Jurkat, Clone E6-1 (cell line): ENCODE measurements at places on chromosomes 2 and 18.
A peak's percentile ranks its signal among the peaks of the same experiment; 100 is the strongest.

DNA sequence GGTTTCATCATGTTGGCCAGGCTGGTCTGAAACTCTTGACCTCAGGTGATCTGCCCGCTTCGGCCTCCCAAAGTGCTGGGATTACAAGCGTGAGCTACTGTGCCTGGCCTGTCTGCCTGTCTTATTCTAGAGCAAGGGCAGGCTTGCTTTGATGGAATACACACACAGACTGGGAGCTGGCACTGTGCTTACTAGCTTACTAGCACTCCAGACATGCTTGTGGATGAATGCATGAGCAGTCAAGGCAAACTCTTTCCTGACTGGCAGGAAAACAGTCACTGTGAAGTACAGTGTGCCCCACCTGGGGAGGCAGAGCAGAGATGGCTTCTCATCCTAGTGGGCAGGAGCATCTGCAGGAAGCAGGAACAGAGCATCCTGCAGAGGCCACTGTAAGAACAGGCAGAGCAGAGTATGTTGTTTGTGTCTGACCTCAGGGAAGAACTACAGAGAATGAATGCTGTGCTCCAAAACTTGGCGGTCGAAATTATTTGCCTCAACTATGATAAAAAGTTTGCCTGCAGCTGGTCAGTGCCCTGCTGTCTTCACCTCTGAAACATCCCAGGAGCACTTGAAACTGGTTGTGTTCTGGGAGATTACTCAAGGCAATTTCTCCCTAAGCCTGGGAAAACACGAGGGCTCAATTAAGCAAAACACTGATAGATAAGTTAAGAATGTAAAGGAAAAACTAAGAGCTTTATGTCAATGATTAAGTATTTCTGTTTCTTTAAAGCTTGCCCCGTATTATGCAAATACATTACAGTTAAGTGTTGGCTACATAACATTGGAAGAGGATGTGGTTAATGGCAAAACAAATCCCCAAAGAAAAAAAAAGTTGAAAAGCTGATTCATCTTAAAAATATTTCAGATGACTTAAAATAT, 102.4 kb downstream of the VAPA start:
- DNase-seq: peak; percentile 28

DNA sequence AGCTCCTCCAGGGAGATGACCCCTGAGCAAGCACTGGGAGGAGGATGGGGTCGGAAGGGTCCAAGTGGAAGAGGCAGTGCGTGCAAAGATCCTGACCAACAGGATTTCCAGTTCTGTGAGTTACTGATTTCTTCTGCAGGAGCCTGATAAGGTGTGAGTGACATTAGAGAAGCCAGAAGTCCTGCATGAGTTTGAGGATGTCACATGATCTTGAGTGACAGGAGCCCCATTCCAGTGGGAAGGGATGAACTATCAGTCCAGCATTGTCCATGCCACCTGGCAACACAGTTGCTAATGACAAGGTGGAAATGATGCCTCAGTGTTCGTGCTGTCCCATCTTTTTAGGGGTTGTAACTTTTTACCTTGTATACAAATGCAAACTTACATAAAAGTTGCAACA, 285.1 kb upstream of the HDAC4 start:
- no peak for DNase-seq

DNA sequence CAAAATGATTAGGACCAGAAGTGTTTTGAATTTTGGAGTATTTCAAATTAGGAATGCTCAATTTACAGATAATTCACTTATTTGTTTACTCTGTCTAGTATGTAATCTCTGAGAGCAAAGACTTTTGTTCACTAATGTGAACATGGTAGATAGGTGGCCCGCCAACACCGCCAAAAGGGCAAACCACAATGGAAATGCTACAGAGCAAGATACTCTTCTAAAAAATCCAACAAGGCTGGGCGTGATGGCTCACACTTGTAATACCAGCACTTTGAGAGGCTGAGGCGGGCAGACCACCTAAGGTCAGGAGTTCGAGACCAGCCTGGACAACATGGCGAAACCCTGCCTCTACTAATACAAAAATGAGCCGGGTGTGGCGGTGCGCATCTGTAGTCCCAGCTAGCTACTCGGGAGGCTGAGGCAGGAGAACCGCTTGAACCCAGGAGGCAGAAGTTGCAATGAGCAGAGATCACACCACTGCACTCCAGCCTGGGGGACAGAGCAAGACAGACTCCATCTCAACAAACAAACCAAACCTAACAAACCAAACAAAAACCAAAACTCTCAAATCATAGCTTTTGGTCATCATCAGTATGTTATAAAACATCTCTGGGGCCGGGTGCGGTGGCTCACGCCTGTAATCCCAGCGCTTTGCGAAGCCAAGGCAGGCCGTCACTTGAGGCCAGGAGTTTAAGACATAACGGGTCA, 2.4 kb downstream of the CCT4 start:
- DNase-seq: no peak

DNA sequence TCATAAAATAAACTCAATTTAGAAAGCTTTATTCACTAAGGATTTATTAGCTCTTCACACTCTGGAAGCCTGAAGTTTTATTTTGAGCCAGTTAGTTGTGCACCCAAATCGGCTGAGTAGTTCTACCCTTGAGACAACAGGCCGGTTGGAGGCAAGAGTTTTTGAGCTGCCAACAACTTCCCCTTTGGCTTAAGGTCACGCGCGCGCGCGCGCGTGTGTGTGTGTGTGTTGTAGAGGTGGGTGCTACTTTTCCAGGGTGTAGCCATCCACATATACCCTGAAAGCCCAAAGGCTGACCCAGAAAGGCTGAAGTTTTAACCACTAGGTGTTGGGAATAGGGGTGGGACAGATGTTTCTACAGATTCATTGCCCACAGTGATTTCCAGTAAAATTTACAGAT, 150.2 kb upstream of the LHCGR start:
- no peak for DNase-seq

DNA sequence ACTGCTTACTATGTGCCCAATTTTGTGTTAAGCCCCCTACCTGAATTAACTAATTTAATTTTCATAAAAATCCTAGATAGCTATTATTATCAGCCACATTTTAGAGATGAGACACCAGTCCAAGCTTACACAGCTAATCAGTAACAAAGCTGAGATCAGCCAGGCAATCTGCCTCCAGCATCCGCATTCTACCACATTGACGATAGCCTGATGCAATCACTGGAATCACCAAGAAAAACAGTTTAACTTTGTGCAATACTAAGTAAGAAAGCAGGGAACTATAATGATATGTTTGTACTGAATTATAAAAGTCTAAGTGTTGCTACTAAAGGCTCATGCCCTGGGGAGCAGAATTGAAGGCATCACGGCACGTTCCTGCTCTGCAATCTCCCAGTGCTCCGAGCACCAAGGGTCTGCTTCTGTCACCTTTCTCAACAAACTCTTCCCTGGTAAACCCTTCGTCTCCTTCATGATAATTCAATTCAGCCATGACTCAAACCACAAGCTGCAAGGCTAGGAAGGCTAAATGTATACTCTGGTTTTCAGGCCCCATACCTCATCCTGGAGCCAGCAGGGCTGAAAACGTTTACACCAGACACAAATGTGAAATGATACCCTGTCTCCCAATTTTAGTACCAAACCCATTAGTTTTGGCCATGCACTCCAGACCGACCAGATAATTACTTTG, 19.4 kb downstream of the KANSL3 start:
- no peak for DNase-seq

DNA sequence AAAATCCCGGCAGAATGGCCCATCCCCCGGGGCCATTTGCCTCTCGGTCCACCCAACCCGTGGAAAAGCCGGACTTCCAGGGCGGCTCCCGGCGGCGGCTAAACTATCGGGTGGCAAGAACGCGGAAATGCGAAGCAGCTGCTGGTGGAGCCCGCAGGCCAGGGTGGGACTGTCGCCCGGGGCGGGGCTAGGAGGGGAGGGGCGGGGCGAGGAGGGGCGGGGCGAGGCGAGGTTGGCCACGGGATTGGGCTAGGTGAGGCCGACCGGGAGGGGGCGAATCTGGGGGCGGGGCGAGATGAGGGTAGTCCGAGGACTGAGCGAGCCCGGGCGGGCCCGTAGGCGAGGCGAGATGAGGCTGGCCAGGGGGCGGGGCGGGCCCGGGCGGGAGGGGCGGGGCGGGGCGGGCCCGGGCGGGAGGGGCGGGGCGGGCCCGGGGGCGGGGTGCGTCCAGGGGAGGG, 315 bp upstream of the SLC66A3 start:
- DNase-seq: peak; percentile 86

GRCh38 chr2:219650426-219651248, 23.2 kb downstream of the SLC4A3 start:
- DNase-seq: no peak

- no peak for DNase-seq
These were observed 114.0 kb downstream of the CYP26B1 start for GRCh38 chr2:72033636-72034035.

- no peak for DNase-seq
These were observed 45.0 kb upstream of the MGAT5 start for GRCh38 chr2:134208825-134209224.

GRCh38 chr2:191169456-191170300, 18.9 kb upstream of the STAT4 start:
- DNase-seq: no peak

GRCh38 chr2:32942793-32943485, 3.8 kb upstream of the LTBP1 start:
- DNase-seq: no peak

DNA sequence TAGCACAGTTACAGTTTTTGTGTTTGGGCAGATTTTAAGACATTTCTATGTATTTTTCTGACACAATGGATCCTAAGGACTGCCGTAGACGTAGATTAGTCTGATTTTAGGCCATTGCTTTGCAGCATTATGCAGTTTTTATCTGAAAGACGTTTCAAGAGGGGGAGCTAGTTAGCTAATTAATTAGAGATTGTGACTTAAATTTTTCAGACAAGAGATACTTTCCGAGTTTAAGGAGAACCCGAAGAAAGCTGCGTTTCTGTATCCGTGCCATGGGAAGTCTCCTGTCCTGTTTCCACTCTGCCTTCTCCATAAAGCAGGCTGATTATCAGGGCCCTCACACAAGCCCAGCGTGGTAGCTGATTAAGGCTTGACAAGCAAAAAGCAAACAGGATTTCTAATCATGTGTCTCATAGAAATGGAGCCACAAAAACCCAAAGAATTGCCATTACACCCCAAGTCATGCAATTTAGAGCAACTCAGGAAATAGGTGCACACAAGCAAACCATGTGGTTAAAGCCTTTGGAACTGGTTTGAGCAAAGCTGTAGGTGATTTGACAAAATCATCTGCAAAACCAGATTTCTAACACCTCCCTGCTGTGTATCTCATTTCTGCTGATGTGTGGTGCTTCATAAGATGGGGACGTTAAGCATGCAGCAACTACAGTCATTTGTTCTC, 808.1 kb downstream of the RNF144A start:
- peak; percentile 32 for DNase-seq

DNA sequence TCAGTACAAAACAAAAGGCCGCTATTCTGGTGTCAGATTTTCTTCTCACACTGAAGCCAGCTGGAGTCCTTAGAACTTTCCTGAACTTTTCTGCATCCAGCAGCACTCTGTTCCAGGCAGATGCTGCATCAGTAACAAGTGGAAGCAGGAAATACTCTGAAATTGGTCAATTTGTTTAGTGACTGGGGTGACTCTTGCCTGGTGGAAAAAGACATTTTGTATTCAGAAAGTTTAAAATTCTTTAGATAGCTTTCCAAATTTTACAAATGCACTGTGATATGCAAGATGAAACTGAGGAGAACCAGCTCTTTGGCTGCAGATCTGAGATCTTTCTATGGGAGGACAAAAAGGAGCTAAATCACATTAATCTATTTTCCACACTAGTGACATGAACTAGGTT, 385.7 kb downstream of the NRXN1 start:
- no peak for DNase-seq

DNA sequence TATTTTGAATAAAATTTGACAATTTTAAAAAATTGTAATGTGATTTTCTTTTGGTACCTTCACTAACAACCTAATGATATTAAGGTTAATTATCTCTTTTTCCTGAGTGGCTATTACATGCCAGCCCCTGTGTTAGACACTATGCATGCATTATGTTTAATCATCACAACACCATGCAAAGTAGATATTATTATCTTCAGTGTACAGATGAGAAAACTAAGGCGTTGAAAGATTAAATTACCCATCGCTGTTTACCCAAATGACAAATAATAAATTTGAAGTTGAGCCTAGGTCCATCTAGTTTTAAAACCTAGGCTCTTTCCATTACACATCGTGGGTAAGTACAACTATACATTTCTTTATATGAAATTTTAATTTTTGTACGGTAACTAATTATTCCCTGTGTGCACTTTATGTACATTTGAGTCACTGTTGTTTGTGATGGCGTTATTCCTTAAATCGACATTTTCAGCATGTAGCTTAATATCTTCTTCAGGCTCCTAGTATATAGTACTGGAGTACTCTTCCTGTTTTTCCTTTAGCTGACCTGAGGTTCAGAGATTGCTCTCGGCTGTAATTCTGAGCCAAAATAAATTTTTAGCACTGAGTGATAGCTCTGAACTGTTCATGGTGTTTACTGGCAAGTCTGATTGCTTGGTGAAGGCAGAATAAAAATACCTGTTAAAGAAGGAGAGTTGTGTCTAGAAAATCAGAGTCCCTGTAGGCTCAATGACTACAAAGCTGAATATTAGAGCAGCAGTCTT, 13.9 kb upstream of the MBD2 start:
- no peak for DNase-seq

DNA sequence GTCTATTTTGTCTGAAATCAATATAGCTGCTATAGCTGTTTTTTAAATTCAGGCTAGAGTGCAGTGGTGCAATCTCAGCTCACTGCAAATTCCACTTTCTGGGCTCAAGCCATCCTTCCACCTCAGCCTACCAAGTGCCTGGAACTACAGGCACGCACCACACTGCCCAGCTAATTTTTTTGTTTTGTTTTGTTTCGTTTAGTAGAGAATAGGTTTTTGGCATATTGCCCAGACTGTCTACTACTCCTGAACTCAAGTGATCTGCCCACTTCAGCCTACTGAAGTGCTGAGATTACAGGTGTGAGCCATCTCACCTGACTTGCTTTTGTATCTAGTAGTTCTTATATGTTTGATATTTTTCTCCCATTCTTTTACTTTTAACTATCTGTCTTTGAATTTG, 259.7 kb downstream of the CDH19 start:
- DNase-seq: no peak

- DNase-seq: peak; percentile 14
These were observed 86.4 kb downstream of the TCF4 start for GRCh38 chr18:55501579-55501978.

DNA sequence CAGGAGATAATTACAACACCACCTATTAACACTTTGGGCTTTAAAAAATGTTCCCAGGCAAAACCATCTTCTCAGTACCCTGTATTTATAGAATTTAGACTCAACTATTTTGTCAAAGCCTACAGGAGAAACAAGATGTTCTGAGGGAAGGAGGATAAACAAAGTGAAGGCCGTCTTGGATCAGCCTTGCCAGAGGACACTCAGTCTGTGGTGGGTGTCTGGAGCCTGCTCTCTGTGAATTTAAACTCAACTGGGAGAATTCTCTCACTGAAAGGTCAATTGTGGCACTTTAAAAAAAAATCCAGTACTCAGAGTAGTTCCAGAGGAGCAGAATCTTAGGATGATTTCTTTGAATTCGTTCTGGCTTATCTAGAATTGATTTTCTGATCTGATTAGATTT, 28.4 kb upstream of the SLC1A4 start:
- no peak for DNase-seq

- no peak for DNase-seq
These were observed 19.8 kb upstream of the ATOH8 start for GRCh38 chr2:85734015-85734414.
